Epithelial cell of umbilical artery (primary cell): ENCODE measurements at places on chromosomes 3 and 15. TPM values are rescaled to one million over a fixed set of nuclear protein-coding genes. Genes with fewer than 3 reads are reported as not detected.

CNTN6 gene
- not detected in 2 replicates for total RNA-seq

SERP1 gene
- total RNA-seq, result 169 and 227 TPM in 2 replicates

SKOR1 gene
- total RNA-seq, result under 0.01 TPM in 1 of 2 replicates, not detected in the other

ERC2 gene
- total RNA-seq, result 1.9 and 3.0 TPM in 2 replicates

LIPH gene
- not detected in 2 replicates for total RNA-seq

SLC28A1 gene
- not detected in 2 replicates for total RNA-seq

CASR gene
- not detected in 2 replicates for total RNA-seq

CD276 gene
- 40.6 and 61.4 TPM in 2 replicates for total RNA-seq

ATP13A4 gene
- total RNA-seq, result not detected in 2 replicates

ARPP21 gene
- under 0.01 TPM in 1 of 2 replicates, not detected in the other for total RNA-seq

BBX gene
- 38.0 and 70.5 TPM in 2 replicates for total RNA-seq

TUSC7 gene
- under 0.01 TPM in 1 of 2 replicates, not detected in the other for total RNA-seq

C3orf20 gene
- total RNA-seq, result not detected in 2 replicates

DPPA2 gene
- not detected in 2 replicates for total RNA-seq

EPB42 gene
- total RNA-seq, result not detected in 2 replicates

CEP19 gene
- total RNA-seq, result 1.9 and 4.3 TPM in 2 replicates

LRRN1 gene
- total RNA-seq, result not detected in 2 replicates

PPM1L gene
- 0.61 and 0.97 TPM in 2 replicates for total RNA-seq

HMCES gene
- 24.4 and 31.2 TPM in 2 replicates for total RNA-seq

RETNLB gene
- not detected in 2 replicates for total RNA-seq
